ENCODE measurements at places on chromosomes 2 and 18.

DNA sequence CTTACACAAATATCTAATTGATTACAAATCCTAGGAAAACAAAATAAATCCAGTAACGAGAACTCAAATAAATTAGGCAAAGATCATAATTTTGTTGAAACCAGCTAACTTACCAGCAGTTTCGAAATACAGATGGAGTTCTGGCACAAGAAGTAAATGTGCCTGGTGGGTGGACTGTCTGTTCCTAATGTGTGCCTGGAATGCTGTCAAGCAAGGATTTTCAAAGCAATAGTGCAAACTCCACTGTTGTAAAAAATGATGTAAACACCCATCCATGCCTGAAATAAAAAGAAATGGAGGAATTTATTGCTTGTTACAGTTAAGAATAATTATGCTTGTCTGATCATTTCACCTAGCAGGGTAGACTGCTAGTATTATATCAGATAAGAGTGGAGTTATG lies 423.9 kb upstream of the MAP2 start:
- DNase-seq = no peak

- no peak for DNase-seq
Observed at GRCh38 chr2:30566631-30567030, 119.6 kb downstream of the LCLAT1 start.

GRCh38 chr2:28361991-28362710 lies 30.5 kb upstream of the FOSL2 start:
- DNase-seq = no peak

- no peak for DNase-seq
Observed at GRCh38 chr18:56351911-56352500, 286.4 kb downstream of the TXNL1 start.

DNA sequence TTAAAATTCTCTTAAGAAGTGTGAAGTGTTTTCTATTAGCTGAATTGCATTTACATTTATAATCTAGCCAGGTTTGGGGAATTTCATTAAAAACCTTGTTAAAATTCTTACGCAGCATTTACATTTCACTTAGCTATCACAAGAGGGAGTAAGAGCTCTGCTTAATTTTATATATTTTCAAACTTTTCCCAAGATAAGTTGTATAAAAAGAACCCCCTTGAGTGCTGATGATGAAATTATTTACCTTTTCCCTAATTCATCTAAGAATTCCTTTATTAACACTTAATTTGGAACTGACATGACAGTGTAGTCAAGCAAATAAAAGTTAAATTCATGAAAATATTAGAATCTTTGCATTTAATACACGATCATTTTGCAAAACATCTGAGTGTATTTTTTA lies 54.2 kb upstream of the ZSWIM2 start:
- DNase-seq = no peak

GRCh38 chr2:198534756-198535155 lies 730.4 kb downstream of the PLCL1 start:
- DNase-seq = no peak

DNA sequence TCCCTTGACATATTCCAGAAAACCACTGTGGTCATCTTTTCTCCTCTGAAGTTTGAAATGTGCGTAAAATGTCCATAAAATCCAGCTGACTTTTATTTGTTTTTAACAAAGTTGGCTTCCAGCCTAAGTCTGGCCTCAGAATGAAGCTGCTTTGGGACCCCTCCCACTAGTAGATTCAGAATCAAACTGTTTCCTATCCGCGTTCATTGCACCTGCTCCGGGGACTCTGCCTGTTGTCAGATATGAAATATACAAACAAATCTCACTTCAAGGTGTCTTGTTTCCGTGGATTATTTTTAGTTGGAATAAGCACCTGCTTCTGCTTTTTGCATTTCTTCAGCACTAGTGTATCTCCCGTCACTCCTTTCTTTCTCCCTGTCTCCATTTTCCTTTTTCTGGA lies 115.7 kb upstream of the FHL2 start:
- no peak for DNase-seq

DNA sequence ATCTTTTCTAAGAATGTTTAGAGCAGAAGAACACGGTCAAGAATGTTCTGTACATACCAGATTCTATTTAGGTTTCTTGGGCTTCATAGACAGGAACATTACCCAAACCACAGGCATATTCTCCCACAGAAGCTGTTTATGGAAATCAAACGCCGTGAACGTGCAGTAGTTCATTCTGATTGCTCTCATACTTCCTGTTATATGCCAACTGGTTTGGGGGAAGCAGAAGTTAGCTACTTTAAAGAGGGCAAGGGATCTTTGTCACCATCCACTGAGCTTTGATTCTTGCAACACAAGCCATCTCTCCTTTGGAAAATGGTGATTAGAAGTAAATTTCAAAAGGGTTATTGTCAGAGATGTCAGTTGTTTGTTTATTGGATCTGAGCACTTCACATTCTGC lies 182.2 kb upstream of the NRP2 start:
- DNase-seq = no peak

Data from non-pigmented ciliary epithelial cell (primary cell).